Epithelial cell of prostate (primary cell): ENCODE measurements at places on chromosomes 2 and 18.

DNA sequence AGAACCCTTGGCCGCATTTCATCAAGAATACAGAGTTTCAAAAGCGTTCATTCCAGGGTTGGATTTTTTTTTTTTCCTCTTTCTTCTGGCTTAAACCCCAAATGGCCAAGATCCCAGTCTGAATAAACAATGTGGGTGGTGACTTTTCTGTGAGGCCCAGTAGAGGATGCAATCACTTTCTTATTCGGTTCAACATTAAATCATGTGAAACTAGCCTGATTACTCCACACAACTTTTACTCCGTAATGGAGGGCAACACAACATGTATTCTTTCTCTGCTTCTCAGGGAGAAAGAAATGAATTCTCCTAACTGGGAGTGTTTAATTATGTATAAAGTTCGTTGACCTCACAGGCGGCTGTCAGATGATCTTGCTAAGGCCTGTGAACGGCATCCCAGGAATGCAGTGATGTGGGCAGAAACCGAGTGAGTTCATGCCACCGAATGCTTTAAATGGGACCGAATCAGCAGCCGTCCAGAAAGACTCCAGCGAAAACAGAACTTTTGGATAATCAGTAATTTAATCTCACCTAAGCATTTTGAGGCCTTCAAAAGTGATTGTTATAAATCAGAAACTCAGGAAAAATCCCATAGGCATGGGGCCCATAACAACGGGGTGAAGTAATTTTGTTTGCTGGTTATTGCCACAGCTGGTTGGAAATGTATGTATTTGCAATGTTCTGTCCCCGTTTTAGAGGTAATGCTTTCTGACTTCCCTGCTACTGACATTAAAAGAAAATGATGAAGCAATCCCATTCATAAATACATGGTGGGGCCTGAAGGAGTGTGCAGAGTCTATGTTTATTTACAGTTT is 81.5 kb downstream of the BCL2 start:
- DNase-seq: peak; percentile 39

DNA sequence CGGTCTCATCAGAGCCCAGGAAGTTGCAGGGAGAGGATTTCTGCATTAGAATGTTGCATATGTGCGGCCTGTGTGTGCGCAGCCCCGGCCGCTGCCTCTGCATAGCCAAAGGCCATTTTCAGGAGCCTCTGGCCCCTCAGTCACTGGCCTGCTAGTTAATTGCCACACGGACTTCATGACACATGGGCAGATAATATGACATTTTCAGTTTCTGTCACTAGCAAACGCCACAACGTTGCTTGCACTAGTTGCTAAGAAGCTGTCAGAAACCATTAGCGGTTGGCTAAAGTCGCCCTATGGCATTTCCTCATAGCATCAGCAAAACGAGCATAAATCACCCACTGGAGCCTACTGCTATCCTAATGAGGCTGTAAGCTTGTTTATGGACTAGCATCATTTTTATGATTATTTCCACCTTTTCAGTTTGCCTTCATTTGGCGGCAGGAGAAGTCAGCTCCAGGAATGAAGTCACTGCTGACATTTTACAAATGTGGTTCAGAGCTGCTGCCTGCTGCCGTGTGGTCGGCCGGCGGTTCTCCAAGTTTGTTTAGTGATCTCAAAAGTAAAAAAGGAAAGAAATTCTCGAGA is 73.7 kb downstream of the MEIS1 start:
- DNase-seq: no peak

GRCh38 chr2:133334923-133335322 is 233.3 kb downstream of the NCKAP5 start:
- DNase-seq: no peak

DNA sequence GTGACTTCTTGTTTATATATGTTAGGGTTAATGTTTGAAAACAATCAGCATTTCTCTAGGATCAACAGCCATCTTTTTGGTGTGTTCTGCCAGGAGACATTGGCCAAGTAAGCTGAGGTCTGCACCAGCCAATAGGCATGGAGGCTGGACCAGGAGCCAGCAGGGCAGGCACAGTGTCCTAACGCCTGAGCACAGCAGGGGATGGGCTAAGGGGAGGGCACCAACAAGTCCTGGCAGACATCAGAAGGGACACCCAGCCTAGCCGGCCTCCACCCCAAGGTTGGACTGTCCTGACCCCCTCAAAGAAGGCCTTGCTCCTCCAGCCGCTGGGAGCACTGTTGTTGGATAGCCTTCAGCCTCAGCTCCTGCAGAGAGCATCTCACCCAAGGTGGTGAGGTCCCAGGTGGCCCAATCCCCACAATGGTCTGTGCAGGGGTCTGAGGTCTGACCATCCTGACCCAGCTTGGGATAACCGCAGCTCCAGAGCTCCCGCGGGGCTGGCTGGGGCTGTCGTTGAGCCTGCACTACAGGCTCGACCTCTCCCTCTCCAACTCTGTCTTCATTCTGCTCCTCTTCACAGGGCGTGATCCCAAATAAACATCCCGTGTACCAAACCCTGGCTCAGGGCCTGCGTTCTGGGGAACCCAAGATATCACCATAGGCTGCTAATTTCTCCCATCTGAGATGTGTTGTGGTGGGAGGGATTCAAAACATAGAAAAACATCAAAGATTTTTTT is 8.1 kb downstream of the TEX44 start:
- no peak for DNase-seq

DNA sequence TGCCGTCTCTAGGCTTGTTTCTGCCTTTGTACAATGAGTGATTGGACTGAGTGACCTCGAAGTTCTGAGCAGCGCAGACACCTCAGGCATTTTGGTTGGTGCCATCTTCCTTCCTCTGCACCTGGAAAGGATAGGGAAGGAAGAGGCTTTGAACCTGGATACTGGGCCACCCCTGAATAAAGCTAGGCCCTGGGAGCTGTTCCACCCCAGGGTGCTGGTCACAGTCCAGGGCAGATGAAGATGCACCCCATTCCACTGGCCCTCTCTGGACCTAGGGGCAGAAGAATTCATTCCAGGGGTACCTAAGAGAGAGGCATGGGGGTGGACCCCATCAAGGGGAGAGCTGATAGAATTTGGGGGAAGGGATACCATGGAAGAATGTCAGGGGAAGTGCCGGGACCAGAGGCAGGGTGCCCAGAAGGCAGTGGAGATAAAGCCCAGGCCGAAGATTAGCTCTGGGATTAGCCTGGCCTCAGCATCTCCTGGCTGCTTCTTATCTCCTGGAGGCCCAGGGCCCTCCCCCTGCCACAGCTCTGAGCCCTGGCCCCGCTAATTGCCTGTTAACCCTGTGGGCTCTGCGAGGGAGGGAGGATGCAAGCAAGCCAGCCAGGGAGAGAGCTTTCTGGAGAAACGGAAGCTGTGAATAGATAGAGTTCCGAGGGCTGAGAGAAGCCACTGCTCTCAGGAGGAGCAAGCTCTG is 11.4 kb downstream of the ASIC4 start:
- DNase-seq: no peak

DNA sequence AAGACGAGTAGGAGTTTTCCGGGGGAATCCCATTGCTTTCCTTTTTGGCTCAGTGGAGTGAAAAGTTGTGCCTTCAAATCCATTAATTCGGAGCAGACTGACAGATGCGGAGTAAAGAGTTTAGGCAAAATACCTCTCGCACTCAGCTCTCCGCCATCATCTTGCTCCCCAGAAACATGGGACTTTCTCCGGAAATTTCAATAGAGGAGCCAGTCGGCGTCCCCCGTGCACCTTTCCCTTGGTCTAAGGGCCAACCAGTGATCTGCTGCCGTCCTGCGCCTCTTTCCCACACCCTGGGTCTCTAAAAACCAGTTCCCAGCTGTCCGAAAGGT is 318 bp downstream of the TYW5 start:
- DNase-seq: no peak

- DNase-seq: no peak
These were observed 3.5 kb downstream of the CTDP1 start for GRCh38 chr18:79682894-79683625.

DNA sequence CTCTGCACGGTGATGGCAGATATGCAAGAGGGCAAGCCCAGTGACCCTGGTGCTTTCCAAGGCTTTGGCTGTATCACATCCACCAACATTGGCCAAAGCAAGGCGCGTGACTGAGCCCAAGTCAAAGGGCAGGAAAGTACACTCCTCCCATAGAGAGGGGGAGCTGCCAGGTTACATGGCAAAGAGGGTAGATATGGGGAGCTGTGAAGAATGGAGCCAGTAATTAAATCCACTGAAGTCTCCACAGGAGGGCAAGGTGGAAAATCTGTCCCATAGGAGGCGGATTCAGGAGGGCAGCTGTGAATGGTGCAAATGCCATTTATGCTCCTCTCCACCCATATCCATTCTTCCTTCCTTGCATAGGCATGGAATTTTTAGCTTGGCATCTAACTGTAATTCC is 44.6 kb upstream of the THOC1 start:
- no peak for DNase-seq

GRCh38 chr2:124879640-124880039 is 854.6 kb downstream of the CNTNAP5 start:
- no peak for DNase-seq

DNA sequence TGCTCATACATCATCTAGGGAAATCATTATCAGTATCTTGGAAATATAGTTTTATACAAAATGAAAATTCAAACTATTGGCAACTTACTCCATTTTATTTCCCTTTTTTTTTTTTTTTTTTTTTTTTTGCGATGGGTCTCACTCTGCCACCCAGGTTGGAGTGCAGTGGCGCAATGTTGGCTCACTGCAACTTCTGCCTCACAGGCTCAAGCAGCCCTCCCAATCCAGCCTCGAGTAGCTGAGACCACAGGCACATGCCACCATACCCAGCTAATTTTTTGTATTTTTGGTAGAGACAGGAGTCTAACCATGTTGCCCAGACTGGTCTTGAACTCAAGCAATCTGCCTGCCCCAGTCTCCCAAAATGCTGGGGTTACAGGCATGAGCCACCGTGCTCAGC is 29.0 kb downstream of the OLA1 start:
- no peak for DNase-seq

GRCh38 chr2:9779596-9780264 is 63.5 kb upstream of the TAF1B start:
- no peak for DNase-seq
